ENCODE measurements at places on chromosomes 1 and 21.

- DNase-seq = no peak
Observed at GRCh38 chr1:200949626-200950025, 54.9 kb downstream of the INAVA start.

DNA sequence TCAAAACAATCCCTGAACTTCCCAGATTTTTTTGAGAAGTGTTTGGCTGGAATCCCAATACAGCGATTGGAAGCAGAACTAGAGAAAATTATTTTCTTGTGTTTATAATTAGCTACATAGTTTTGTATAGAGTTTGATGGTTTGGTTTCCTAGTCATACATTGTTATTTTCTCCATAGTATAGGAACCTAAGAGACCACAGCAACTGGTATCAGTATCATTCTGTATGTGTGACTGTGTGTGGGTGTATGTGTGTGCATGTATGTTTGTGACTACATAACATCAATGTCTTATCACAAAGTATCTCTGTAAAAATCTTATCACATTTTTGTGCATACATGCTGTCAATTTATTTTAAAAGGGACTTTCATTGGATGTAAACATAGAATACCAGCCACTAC is 780.5 kb downstream of the MRPL39 start:
- DNase-seq = no peak

GRCh38 chr1:33143698-33144097 is 38.1 kb downstream of the TRIM62 start:
- DNase-seq = no peak

DNA sequence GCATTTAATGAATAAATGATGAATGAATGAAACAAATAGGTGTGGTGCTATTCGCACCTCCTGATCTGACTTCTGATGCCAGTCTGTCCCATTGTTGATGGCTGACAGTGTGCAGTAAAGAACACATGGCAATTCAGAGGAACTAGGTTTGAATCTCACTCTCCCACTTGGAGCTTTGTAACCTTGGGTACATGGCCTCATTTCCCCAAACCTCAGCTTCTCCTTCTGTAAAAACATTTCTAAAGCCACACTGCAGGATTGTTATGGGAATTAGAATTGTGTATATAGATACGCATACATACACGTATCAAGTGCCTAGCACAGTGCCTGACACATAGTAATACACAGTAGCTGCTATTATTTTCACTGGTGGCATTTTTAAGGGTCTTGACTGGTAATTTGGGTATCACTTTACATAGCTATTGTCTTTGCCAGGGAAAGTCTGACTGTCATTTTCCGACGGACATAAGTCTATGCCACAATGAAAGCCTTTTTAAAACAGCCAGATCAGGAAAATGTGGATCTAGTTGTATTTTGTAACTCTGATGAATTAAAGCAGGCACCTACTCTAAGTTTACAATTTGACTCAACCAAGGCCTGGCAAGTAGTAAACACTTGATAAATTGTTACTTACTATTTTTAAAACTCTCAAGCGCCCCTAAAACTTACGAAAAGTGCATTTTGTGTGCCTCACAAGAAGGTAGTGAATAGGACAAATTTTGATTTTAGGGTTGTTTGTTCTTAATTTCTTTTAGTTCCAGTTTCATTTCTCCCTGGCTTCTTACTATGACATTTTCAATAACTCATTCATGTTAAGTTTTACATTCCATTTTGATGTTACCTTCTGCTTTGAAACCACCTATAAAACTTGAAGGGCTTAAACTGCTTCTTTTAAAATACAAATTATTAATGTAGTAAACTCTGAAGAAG is 164.4 kb downstream of the SDCCAG8 start:
- DNase-seq = no peak

DNA sequence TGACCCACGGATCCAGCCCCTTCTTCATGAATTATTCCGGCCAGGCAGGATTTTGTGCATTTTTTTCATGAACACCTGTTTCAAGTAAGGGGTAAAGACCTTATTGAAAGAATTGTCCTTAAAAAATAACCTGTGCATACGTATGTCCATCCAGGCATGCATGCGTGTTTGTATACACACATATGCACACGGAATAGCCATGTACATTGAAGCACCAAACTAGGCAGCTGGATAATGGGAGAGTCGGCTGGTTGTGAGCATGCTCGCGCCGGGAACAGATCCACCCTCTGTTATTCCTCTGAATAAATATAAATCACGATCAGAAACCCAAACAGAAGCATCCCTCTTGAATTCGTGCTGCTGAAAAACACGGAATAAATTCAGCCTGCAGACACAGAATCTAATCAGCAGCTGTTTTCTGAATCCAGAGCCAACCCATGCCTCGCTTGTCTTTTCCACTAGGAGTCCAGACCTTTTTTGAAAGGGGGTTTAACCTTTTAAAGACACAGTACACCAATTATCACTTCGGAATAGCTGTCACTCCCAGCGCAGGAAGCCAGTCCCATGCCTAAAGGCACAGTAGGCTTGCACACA is at the start of gene HIVEP3:
TSS of gene HIVEP3 (minus strand) at position 473 of the 594 bp plus-strand sequence.
- DNase-seq = peak; percentile 63

DNA sequence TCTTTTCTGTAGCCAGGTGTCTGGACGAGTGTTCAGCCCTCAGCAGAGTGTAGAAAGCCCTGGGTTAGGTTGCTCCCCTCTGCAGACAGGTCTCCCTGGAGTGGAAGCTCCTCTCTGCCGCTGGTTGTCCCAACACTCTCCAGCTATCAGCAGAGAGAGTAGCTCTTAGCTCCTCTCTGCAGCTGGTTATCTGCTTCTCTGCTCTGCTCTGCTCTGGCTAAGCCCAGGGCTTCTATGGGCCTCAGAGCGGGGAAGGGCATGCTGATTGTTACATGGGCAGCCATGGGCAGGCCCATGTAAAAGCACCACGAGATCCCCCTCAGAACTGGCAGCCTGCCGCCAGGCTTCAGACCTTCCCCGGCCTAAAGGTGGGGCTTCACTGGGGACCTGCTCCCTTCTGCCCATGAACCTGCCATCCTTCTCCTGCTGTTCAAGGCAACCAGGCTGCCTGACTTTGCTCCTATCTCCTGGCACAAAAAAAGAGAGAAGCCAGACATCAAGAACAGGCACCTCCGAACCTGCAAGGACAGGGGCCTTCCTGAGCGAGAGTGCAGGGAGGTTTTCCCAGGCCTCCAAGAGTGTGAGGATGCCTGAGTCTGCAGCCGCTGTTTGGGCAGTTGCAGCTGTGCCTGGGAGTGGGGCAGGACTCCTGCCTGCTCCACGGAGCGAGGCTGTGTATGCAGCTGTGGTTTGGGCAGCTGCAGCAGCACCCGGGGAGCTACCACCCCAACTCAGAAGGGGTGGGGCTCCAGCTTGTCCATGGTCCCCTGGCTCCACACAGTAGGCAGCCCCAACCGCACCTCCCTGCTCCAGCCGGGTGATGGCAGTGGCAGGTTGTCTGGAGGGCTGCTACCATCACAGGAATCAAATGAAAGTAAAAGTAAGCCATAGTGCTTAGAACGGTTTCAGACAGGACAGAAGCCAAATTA is 973.7 kb downstream of the LTN1 start:
- DNase-seq = peak; percentile 55

Measured in PC-3 (cell line).